ENCODE measurements at places on chromosomes 3 and 15. TPM values are rescaled to one million over a fixed set of nuclear protein-coding genes. Genes with fewer than 3 reads are reported as not detected.

The SKOR1 gene
- 0.11 TPM for total RNA-seq

The CLEC3B gene
- total RNA-seq = not detected

The P2RY1 gene
- total RNA-seq = 25.1 TPM

The ISLR gene
- total RNA-seq = 15.1 TPM

The INSYN1 gene
- total RNA-seq = 5.1 TPM

The ST8SIA2 gene
- total RNA-seq = 11.8 TPM

The CDHR4 gene
- not detected for total RNA-seq

The ZNF710 gene
- total RNA-seq = 28.5 TPM

The IL1RAP gene
- 3.7 TPM for total RNA-seq

The ZSCAN29 gene
- total RNA-seq = 38.0 TPM

The KBTBD13 gene
- total RNA-seq = 0.17 TPM

The GNAT1 gene
- total RNA-seq = not detected

All from H7 (cell line).